LHCN-M2 (cell line): ENCODE measurements at places on chromosomes 12 and 14. TPM values are rescaled to one million over a fixed set of nuclear protein-coding genes. Genes with fewer than 3 reads are reported as not detected.

DNA sequence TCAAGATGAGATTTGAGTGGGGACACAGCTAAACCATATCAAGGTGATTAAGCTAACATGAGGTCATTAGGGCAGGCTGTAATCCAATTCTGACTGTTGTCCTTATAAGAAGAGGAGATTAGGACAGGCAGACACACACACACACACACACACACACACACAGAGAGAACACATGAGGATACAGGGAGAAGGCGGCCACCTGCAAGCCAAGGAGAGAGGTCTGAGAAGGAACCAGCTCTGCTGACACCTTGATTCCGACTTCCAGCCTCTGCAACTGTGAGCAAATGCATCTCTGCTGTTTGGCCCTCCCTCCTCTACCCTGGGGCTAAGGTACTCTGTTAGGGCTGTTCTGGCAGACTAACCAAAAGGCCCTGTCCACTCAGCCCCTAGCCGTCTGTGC, 112.5 kb upstream of the GSC start:
- DNase-seq: no peak

GRCh38 chr12:70309348-70309747, 56.7 kb upstream of the KCNMB4 start:
- no peak for DNase-seq

- peak; percentile 38 for DNase-seq
Measured at GRCh38 chr12:46224386-46224785, 44.5 kb downstream of the SLC38A1 start.

- DNase-seq: no peak
Measured at GRCh38 chr12:22759769-22760674, 135.1 kb downstream of the ETNK1 start.

DNA sequence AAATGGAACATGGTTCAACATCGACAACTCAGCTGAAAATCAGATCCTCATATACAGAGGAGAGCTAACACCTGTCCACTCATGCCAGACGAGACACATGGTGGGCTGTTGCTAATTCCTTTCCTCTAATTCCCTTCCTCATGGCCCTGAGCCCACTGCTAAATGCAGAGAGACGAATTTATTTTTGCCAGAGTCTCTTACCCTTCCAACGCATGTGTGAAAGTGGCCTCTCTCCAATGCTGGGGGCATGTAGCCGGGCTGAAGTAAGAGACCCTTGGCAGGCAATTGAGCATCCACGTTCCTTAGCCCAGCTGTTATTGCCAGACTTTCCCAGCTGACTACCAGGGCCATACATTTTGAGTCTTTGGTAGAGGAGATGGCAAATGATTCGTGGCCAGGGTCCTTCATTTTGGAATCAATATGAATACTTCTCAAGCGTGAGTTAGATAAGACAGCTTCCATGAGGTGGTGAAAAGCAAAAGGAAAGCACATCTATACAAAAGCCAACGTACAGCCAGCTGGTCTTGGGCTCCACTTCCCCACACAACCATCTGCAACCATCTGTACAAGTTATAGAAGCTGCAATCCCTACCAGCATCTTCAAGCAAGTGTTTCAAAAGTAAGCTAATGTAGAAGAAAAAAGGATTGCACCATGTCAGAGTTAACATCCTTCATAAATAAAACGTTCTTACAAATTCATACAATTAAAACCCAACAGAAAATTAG, 28.6 kb downstream of the CORO1C start:
- peak; percentile 36 for DNase-seq

DNA sequence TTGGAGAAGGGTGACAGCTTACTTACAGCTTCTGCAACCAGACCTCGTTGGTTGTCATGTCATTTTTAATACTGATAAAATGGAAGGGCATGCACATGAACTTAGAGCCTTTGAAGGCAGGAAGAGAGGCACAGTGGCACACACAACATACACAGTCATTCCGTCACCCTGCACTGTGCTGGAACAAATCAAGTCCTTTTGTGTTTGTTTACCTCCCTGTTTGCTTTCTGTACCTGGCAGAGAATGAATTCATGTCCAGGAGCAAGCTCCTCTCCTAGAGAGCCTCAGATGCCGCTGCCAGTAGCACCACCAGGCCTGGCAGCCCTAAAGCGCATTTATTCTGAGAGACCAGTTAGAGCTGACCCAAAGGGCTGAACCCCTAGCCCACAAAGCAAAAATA, 460.3 kb downstream of the EGLN3 start:
- no peak for DNase-seq

GRCh38 chr14:64388533-64389285, 556 bp downstream of the MTHFD1 start:
- peak; percentile 26 for DNase-seq

- no peak for DNase-seq
Measured at GRCh38 chr12:53218551-53219291, 11.7 kb upstream of the ITGB7 start.

DNA sequence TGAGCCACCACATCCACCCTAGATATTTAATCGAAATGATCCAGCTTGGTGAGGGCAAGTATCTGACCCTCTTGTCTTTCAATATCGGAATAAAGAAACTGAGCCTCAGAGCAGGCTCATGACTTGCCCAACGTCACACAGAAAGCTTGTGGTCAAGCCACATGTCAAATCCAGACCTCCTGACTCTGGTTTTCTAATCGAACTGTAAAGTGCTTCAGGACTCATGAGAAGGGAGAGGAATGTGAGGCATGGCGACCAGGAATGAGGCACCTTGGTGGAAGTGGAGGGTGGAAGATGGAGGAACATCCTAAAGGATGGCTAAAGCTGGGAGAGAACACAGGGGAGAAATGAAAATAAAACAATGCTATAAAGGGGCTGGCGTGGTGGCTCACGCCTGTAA, 27.9 kb upstream of the SPPL3 start:
- DNase-seq: no peak

- peak; percentile 59 for DNase-seq
Measured at GRCh38 chr12:6827982-6828780, at the start of gene P3H3. Gene P3H3, plus strand, starts transcription at chr12:6828407. Its CDS starts 34 bp downstream, at chr12:6828441.

- DNase-seq: no peak
Measured at GRCh38 chr12:71767183-71767582, 12.5 kb downstream of the RAB21 start.

DNA sequence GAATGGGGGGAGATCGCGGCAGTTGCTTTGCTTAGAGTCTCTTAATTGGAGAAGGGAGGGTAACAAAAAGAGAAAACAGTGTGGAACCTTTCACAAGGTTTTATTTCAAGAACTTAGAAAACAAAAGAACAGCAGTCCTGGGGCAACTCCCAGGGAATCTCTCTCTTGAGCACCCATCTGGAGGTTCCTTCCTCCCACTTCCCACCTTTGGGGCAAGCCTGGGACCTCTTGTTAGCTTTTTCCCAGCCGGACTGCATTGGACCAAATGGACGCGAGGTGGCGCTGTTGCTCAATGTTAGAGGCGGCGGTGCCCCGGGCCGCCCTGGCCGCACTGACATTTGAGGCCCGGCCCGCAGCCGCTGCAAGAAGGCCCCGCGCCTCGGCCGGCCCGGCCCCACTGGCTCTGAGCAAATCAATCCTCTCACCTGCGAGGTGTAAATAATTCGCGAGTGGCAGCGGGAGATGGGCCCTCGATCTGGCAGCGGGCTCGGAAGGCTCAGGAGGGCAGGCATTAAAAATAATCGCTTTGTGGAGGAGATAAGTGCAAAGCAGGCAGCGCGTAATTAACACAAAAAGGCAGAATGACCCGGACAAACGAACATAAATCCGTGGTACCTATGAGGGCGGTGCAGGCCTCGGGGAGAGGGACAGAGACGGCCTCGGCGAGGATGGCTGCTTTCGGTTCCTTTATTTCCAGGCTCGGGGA, 2.8 kb upstream of the HOXC8 start:
- DNase-seq: peak; percentile 87

GRCh38 chr12:100490056-100490455, 16.4 kb downstream of the NR1H4 start:
- no peak for DNase-seq

DNA sequence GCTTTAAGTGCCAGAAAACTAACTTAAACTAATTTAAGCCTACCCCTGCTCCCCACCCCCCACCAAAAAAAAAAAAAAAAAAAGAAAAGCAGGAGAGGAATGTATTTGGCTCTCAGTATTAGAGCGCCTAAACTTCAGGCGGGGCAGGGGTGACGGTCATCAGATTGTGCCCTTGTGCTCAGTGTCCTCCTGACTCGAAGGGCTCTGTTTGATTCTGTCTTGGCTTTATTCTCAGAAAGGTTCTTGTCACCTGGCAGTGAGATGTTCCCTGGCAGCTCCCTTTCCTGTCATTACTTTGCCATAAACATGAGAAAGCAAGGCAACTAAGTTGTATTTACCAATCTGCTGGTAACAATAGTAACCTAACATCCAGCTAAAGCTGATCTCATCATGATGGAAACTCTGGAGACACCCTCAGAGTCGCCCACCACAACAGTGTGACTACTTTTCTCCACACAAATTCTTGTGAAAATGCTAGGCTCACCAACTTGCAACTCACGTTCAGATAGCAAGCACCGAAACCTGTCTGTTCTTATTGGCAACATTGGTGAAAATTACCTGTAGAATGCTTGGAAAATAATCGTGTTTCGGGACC, 39.0 kb upstream of the WNK1 start:
- DNase-seq: peak; percentile 33

DNA sequence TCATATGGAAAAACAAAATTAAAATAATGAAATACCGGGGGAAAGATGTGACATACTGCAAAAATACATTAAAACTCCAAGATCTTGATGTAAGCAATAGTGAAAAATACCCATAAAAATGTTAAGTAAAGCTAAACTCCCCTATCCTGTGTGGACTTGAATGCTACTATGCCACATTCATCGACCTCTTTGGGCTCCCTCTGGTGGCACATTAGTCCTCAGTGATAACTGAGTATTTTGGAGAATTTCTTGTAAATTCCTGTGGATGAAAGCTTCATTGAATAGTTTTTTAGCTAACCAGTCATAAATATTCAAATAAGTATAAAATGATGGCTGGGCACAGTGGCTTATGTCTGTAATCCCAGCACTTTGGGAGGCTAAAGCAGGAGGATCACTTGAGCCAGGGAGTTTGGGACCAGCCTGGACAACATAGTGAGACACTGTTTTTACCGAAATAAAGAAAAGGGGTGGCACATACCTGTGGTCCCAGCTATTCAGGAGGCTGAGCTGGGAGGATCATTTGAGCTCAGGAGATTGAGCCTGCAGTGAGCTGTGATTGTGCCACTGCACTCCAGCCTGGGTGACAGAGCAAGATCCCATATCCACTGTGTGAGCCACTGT, 42.4 kb upstream of the SGPP1 start:
- peak; percentile 53 for DNase-seq

DNA sequence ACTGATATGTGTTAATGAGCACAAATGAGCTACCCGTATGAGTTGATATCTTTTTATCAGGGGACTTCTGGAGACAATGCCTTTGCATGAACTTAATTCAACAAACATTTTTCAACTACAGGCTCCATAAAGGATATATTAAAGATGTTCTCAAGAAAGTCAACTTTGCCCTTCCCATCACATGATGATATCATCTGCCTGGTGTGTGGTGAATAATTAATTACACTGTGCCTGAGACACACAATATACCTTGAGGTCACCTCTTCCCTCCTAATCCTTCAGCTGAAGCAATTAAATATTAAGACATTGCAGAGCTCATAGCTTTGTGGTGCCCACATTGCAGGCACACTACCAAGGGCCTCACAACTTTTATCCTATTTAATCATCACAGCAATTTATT, 22.3 kb upstream of the NTF3 start:
- no peak for DNase-seq

DNA sequence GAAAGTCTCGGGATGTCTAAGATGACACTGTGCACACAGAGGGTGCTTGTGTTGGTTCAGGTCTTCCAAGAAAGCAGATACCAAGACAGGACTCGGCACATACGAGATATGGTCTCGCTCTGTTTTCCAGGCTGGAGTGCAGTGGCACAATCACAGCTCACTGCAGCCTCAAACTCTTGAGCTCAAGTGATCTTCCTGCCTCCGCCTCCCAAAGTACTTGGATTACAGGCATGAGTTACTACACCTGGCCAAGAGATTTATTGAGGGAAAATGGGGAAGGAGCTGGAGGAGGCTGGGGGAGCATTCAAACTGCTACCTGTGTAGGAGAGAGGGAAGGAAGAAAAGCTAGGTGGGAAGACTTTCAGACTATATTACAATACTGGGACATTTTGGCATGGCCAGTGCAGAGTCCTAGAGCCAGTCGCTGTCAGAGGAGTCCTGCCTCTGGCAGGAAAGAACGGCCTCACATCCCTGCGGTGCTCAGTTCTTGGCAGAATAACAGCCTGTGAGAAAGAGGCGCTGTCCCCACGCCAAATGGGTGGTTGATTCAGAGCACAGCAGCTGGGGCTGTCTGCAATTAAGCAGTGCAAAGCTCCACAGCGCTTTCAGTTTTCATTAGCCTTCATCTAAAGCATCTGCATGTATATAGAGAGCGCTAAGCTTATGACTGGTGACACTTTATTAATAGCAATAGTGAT, 18.3 kb downstream of the SLC17A8 start:
- peak; percentile 29 for DNase-seq

GRCh38 chr12:94245631-94246383, 97.4 kb downstream of the PLXNC1 start:
- no peak for DNase-seq

DNA sequence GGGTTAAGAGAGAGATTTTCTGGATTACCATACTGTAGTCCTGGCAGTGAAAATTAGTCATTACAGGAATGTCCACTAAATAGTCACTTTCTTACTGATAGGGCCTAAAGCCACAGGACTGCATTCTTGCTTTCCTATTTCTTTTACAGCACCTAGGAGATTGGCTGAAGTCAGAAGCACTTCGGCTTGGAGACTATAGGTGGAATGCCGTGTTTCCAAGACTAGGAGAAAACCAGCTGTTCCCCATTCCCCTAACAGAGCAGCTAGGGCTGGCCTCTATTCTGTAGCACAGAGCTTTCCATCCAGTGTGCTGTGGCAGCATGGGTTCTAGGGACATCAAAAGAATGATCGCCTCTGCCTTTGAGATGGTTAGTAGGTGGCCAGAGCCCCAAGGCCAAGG, 15.1 kb downstream of the PIGH start:
- no peak for DNase-seq

GRCh38 chr12:124920353-124920935, 6.0 kb upstream of the UBC start:
- DNase-seq: no peak

- no peak for DNase-seq
Measured at GRCh38 chr12:109258607-109259544, 50.2 kb downstream of the FOXN4 start.

DNA sequence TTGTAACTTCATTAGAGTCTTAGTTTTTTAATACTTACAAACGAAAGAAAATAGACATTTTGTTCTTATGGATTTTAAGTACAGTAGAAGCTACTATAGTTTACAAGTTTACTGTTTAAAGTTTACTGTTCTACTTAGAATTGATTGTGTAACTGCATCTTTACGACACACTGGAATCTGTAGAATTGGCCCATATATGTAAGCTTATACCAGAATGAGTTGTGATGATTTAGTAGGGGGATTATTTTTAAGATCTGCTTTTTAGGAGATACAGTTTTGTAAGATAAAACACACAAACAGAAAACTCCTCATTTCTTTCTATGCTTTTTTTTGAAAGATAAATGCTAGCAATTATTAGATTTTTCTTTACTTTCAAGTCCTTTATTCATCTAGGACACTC, 30.2 kb upstream of the NAV3 start:
- DNase-seq: no peak

Gene GPR132
- not detected in 2 replicates for total RNA-seq

Gene EML1
- 27.2 and 27.8 TPM in 2 replicates for total RNA-seq

Gene B4GALNT1
- total RNA-seq: 2.8 and 4.9 TPM in 2 replicates

Gene POTEM
- total RNA-seq: not detected in 2 replicates

Gene MSI1
- total RNA-seq: not detected in 2 replicates

Gene SPX
- 2.1 and 3.1 TPM in 2 replicates for total RNA-seq

Gene MFAP5
- total RNA-seq: 22.7 and 25.8 TPM in 2 replicates

Gene MLH3
- total RNA-seq: 20.5 and 20.7 TPM in 2 replicates

Gene ASPG
- 0.19 and 0.34 TPM in 2 replicates for total RNA-seq

Gene DLK1
- not detected in 2 replicates for total RNA-seq

Gene NR1H4
- not detected in 2 replicates for total RNA-seq

Gene RNASE4
- 5.4 and 10.5 TPM in 2 replicates for total RNA-seq

Gene TMEM63C
- total RNA-seq: 0.06 TPM in 1 of 2 replicates, not detected in the other
